ELF-1 (cell line): ENCODE measurements at places on chromosomes 7 and 10.

- no peak for DNase-seq
Observed at GRCh38 chr7:66503551-66504031, 125.1 kb upstream of the KCTD7 start.

- no peak for DNase-seq
Observed at GRCh38 chr7:96400001-96400400, 78.1 kb upstream of the SLC25A13 start.

GRCh38 chr7:42014625-42015618 is 222.1 kb downstream of the GLI3 start:
- DNase-seq = peak; percentile 65

- no peak for DNase-seq
Observed at GRCh38 chr10:102598243-102598642, 46.0 kb upstream of the TRIM8 start.

DNA sequence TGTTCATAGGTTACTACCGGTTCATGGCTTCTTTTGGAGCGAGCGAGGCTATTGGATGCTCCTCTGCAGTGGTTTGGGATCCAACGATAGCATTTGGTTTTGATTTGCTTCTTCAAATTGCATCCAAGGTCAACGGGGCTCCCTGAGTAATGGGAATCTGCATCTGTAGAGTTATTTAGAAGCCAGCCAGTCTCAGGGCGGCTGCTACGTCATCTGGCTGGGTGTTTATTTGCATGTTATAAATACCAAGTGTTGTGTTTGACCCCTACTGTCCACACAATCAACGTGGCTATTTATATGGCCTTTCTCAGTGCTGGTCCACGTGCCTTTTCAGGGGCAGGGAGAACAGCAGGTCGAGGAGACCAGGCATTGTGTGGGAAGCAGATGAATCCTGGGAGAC is 137.7 kb downstream of the PRPF18 start:
- no peak for DNase-seq

GRCh38 chr7:51251290-51251689 is 65.3 kb downstream of the COBL start:
- no peak for DNase-seq

GRCh38 chr10:11045995-11046775 is 28.5 kb downstream of the CELF2 start:
- no peak for DNase-seq
